ENCODE measurements at places on chromosomes 5 and 9. TPM values are rescaled to one million over a fixed set of nuclear protein-coding genes. Genes with fewer than 3 reads are reported as not detected.
A peak's percentile ranks its signal among the peaks of the same experiment; 100 is the strongest.

DNA sequence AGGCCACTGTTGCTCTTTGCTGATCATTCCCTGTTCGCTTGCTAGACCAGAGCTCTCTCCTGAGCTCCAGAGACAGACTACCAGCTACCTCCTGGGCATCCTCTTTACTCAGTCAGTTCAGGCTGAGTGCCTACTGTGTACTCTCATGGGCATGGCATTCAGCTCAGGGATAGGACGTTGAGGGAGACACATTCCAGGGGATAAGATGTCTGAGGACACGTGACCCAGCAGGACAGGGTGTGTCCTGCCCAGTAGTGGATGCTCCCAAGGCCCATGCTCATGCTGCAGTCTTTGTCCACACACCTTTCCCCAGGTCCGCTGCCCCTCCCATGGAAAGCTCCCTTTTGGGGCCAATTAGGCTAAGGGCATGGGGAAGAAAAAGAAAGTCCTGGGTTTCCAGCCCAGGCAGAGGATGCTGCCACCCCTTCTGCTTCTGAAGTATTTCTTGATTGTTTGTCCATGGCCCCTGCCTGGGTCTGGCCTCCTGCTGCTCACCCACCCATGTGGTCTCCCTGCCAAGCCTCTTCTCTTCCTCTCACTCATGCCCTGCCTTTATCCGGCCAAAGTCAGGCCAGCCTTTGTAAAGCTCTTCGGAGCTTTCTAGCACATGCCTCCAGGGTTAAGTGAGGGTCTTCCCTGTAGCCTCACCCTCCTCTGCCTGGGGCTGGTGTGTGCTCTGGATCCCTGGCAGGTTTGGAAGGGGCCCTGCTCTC lies 60.5 kb upstream of the PITX1 start:
- H3K4me1 ChIP-seq, result no peaks in the 10 kb centered on the region
- H3K27me3 ChIP-seq, result peaks cover 15% of the 10 kb centered on the region
- no peak overlapping the region for H3K27ac ChIP-seq
- no peak for DNase-seq
- H3K4me3 ChIP-seq, result no peak overlapping the region

Gene RPL7A
- total RNA-seq, result 1,627 TPM

Gene IL9
- not detected for total RNA-seq

Gene PRLR
- not detected for total RNA-seq

Gene MCC
- total RNA-seq, result 8.6 TPM

Gene ORM2
- not detected for total RNA-seq

DNA sequence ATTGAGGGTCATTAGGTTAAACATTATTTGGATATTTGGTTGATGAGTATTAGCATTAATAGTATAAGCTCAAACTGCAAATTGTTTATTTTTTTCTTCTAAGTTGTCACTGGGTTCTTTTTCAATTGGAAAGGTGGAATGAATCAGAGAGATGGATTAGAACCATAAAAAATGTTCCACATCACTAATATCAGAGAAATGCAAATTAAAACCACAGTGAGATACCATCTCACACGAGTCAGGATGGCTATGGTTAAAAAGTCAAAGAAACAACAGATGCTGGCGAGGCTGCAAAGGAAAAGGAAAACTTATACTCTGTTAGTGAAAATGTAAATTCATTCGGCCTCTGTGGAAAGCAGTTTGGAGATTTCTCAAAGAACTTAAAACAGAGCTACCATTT lies 122.8 kb downstream of the CCDC192 start:
- H3K4me1 ChIP-seq, result no peaks in the 10 kb centered on the region
- peaks cover 20% of the 10 kb centered on the region for H3K27me3 ChIP-seq
- no peak for DNase-seq
- no peaks in the 10 kb centered on the region for H3K36me3 ChIP-seq

GRCh38 chr5:57495285-57496086 lies 12.9 kb upstream of the ACTBL2 start:
- H3K4me1 ChIP-seq, result peaks cover 40% of the 10 kb centered on the region
- no peak for DNase-seq
- peak overlapping the region; percentile 37 for H3K27ac ChIP-seq
- H3K36me3 ChIP-seq, result no peaks in the 10 kb centered on the region
- H3K4me3 ChIP-seq, result no peak overlapping the region

Gene GLRX
- total RNA-seq, result 71.6 TPM

- H3K27me3 ChIP-seq, result no peaks in the 10 kb centered on the region
- no peak overlapping the region for H3K27ac ChIP-seq
- DNase-seq, result no peak
- H3K36me3 ChIP-seq, result peaks cover 8% of the 10 kb centered on the region
- no peak overlapping the region for H3K4me3 ChIP-seq
- H3K4me1 ChIP-seq, result no peaks in the 10 kb centered on the region
These were observed 37.0 kb downstream of the RNF130 start for GRCh38 chr5:180034564-180034963.

Gene PCDHGC5
- not detected for total RNA-seq

- H3K27ac ChIP-seq, result no peak overlapping the region
- no peak overlapping the region for H3K4me3 ChIP-seq
- peaks cover 8% of the 10 kb centered on the region for H3K27me3 ChIP-seq
- no peak for DNase-seq
These were observed 452.8 kb downstream of the ENC1 start for GRCh38 chr5:74187757-74188156.

DNA sequence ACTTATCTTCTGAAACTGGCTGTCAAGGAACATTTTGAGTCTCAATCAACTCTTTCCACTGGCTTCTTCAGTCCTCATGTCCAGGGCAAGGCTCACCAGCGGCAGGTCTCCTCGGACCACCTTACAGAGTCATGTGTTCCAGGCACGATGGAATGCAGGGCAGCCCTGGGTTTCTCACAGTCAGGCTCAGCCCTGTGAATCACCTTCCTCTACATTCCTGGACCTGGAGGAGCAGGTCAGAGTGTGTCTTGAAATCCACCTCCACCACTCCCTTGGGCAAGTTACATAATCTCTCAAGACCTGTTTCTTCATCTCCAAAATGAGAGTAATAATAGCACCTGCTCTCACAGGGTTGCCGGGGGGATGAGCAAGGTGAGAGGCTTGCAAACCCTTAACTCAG lies 16.0 kb downstream of the ENC1 start:
- H3K4me3 ChIP-seq, result no peak overlapping the region
- peaks cover 36% of the 10 kb centered on the region for H3K27me3 ChIP-seq
- no peak overlapping the region for H3K27ac ChIP-seq
- no peaks in the 10 kb centered on the region for H3K36me3 ChIP-seq
- no peaks in the 10 kb centered on the region for H3K4me1 ChIP-seq

- H3K27ac ChIP-seq, result no peak overlapping the region
- peaks cover 20% of the 10 kb centered on the region for H3K4me1 ChIP-seq
- no peaks in the 10 kb centered on the region for H3K27me3 ChIP-seq
- no peak for DNase-seq
- H3K4me3 ChIP-seq, result no peak overlapping the region
- H3K36me3 ChIP-seq, result no peaks in the 10 kb centered on the region
These were observed 80.0 kb upstream of the LRRTM2 start for GRCh38 chr5:138955013-138955660.

DNA sequence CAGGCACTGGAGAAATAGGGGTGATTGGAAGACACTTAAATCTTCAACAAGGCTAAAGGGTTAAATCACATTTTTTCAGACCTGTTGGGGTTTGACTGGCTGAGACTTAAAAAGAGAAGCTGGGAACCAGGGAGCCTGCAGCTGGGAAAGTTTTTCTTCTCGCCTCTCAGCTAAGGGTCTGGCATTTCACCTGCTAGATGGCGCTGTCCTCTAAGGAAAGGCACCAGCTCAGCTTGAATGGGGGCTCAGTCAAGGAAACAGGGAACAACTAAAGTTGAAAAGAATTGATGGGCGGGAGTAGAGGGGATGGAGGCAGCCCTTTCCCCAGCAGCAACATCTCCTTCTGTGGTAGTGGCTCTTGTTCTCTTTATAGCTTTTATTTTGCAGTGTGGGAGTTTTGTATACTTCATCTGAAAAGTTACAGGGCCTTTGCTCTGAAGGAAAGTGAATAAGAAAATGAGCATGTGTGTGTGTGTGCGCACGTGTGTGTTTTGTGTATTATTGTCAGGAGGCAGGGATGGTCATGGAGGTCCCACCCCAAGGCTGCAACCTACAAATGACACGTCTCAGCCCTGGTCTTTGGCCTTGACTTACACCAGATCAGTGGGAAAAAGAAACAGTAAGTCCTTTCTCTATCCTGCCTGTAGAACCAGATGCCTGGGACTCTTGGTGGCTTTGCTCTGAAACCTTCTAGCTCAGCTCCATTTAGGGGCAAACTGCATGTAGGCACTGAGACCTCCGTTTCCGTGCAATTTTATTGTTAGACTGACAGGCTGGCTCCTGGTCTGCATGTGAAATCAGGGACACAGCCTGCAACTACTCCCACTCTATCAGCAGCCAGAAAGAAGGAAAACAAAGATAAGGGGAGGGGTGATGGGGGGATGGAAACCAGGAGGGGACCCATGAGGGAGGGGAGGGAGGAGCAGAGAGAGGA lies 316.2 kb upstream of the CLINT1 start:
- no peaks in the 10 kb centered on the region for H3K36me3 ChIP-seq
- H3K4me3 ChIP-seq, result no peak overlapping the region
- no peaks in the 10 kb centered on the region for H3K4me1 ChIP-seq
- H3K27ac ChIP-seq, result no peak overlapping the region
- no peaks in the 10 kb centered on the region for H3K27me3 ChIP-seq

Gene ETF1
- total RNA-seq, result 81.7 TPM

Gene HAVCR1
- 3.7 TPM for total RNA-seq

GRCh38 chr5:154472871-154473580 lies 5.0 kb downstream of the HAND1 start:
- H3K4me1 ChIP-seq, result peaks cover 30% of the 10 kb centered on the region
- no peak overlapping the region for H3K4me3 ChIP-seq
- H3K27ac ChIP-seq, result no peak overlapping the region
- no peak for DNase-seq
- peaks cover 2% of the 10 kb centered on the region for H3K36me3 ChIP-seq

GRCh38 chr9:18821788-18822187 lies 211.2 kb downstream of the SAXO1 start:
- peaks cover 11% of the 10 kb centered on the region for H3K4me1 ChIP-seq
- H3K27me3 ChIP-seq, result no peaks in the 10 kb centered on the region
- DNase-seq, result no peak
- no peak overlapping the region for H3K27ac ChIP-seq
- no peaks in the 10 kb centered on the region for H3K36me3 ChIP-seq
- no peak overlapping the region for H3K4me3 ChIP-seq

Gene UBAP2
- total RNA-seq, result 43.7 TPM

Gene C9
- total RNA-seq, result not detected

GRCh38 chr9:130092910-130093309 lies 39.2 kb downstream of the GPR107 start:
- no peaks in the 10 kb centered on the region for H3K27me3 ChIP-seq
- peaks cover 12% of the 10 kb centered on the region for H3K4me1 ChIP-seq
- no peak overlapping the region for H3K27ac ChIP-seq
- H3K36me3 ChIP-seq, result peaks cover 50% of the 10 kb centered on the region
- H3K4me3 ChIP-seq, result no peak overlapping the region

GRCh38 chr9:16461137-16461840 lies 409.2 kb downstream of the BNC2 start:
- H3K27ac ChIP-seq, result no peak overlapping the region
- no peaks in the 10 kb centered on the region for H3K4me1 ChIP-seq
- H3K36me3 ChIP-seq, result no peaks in the 10 kb centered on the region
- H3K4me3 ChIP-seq, result no peak overlapping the region

GRCh38 chr5:60668686-60669304 lies 31.2 kb downstream of the DEPDC1B start:
- H3K4me3 ChIP-seq, result no peak overlapping the region
- no peak for DNase-seq
- peaks cover 9% of the 10 kb centered on the region for H3K36me3 ChIP-seq
- no peaks in the 10 kb centered on the region for H3K27me3 ChIP-seq
- no peaks in the 10 kb centered on the region for H3K4me1 ChIP-seq

Gene IFNB1
- 0.68 TPM for total RNA-seq

Gene LCN10
- total RNA-seq, result not detected

DNA sequence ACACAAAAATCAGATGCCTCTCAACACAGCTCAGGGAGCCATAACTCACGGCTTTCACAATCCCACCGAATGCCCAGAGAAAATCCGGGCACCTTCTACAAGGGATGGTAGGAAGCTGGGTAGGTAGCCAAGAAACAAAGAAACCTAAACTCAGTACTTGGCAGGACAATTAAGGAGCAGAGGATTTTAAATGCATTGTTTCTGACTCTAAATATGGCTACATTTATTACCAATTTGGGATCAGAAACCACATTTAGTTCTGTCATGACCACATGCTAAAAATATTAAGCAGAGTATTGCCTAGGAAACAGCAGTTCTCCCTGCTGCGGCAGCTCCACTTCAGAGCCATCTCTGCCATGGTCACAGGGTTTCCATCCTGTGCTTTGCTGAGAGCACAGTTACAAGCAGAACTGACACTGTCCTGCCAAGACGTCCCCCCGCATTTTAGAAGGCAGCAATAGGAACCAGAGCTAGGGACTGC lies 57.5 kb downstream of the SIL1 start:
- H3K36me3 ChIP-seq, result no peaks in the 10 kb centered on the region
- DNase-seq, result no peak
- no peaks in the 10 kb centered on the region for H3K27me3 ChIP-seq
- H3K4me1 ChIP-seq, result peaks cover 6% of the 10 kb centered on the region

- H3K27me3 ChIP-seq, result no peaks in the 10 kb centered on the region
- H3K4me3 ChIP-seq, result no peak overlapping the region
- H3K36me3 ChIP-seq, result no peaks in the 10 kb centered on the region
- no peak for DNase-seq
- H3K27ac ChIP-seq, result no peak overlapping the region
These were observed 176.0 kb upstream of the ZNF608 start for GRCh38 chr5:124922255-124922975.

- H3K36me3 ChIP-seq, result no peaks in the 10 kb centered on the region
- H3K27ac ChIP-seq, result no peak overlapping the region
- no peak for DNase-seq
- no peaks in the 10 kb centered on the region for H3K4me1 ChIP-seq
- H3K4me3 ChIP-seq, result no peak overlapping the region
These were observed 24.3 kb downstream of the S100Z start for GRCh38 chr5:76874088-76874581.

DNA sequence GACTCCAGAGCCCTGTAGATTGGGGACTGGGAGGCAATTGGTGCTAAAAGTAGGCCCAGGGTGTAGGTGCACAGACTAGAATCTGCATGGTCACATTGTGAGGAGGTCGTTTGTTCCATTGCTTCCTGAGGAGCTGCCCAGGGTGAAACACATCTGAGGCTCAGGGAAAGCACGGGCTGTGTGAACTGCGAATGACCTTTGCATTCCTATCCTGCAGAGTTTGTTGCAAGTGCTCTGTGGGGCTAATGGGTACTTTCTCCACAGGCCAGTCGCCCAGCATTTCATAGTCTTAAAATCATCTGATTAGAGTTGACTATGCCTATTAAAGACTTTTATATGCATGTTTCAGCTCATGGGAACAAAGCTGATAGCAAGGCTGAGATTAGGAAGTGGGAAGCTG lies 14.4 kb upstream of the SLC46A2 start:
- H3K27ac ChIP-seq, result no peak overlapping the region
- peaks cover 22% of the 10 kb centered on the region for H3K27me3 ChIP-seq
- no peaks in the 10 kb centered on the region for H3K36me3 ChIP-seq
- no peak for DNase-seq

DNA sequence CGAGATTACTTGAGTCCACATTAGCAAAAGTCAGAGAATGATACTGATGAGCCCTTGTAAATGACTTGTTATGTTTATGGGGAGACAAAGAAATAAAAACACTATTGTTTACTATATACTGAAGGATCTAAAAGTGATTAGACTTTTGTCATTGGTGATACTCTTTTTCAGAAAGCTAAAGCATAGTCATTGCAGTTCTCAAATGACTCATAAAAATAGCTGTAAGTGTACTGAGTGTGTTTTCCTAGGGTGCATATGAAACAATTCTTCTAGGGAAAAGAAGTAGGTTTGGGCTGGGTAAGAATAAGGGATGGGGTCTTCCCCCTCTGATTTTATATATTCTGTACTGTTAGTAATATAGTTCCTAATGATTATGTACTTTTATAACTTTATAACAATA lies 32.6 kb downstream of the WDR36 start:
- H3K4me3 ChIP-seq, result no peak overlapping the region
- no peak overlapping the region for H3K27ac ChIP-seq

Gene CLIC3
- total RNA-seq, result 4.9 TPM

Measured in activated CD4-positive, alpha-beta memory T cell treated with anti-CD3 and anti-CD28 coated beads, Interleukin-2, amount 10 ng/mL, durations not matched to agents 7 days and 5 days (primary cell).